ENCODE measurements at places on chromosomes 4 and X.

GRCh38 chr4:69092190-69092589, 4.1 kb upstream of the UGT2B7 start:
- peak; percentile 4 for DNase-seq

DNA sequence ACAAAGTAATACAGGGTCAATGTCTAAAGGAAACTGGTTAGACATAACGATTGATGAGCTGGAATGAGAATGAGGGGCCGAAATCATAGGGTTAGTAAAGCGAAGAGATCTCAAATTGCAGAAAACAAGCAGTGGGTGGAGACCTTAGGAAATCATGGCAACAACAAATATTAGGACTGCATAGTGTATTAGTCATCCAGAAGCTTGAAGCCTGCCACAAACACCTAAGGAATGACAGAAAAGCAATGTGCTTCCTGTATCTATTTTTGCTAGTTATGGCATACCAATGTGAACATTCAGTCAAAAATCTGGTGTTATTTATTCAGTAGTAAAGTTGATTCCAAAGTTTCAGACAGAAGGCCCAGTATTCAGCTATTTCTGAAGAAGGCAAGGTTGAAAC, 410.9 kb upstream of the CT83 start:
- DNase-seq: peak; percentile 10

DNA sequence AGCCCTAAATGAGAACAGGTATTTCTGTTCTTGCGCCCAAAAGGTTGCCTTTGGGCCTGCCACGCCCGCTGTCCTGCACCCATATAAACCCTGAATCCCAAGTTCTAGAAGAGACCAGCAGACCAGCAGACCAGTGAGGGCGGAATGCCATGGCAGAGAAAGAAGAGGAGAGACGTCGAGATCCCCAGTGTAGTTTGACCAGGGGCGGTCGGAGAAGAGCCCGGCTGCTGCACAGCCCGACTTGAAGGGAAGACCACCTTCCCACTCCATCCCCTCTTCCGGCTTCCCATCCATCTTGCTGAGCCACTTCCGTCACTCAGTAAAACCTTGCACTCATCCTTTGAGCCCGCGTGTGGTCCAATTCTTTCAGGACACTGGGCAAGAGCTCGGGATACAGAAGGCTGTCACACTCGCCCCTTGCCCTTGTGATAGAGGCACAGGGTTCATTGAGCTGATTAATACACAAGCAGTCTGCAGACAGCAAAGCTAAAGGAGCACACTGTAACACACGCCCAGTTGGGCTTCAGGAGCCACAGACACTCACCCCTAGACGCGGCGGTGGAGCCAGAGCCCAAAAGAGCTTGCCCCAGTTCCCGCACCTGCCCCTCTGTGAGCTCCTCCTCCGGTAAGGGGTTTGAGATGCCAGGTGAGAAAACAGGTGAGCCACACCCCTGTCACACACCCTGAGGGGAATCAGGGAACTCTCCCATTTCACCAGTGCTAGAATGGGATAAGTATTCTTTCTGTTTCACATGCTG, 230.8 kb downstream of the PCDH10 start:
- DNase-seq: no peak

DNA sequence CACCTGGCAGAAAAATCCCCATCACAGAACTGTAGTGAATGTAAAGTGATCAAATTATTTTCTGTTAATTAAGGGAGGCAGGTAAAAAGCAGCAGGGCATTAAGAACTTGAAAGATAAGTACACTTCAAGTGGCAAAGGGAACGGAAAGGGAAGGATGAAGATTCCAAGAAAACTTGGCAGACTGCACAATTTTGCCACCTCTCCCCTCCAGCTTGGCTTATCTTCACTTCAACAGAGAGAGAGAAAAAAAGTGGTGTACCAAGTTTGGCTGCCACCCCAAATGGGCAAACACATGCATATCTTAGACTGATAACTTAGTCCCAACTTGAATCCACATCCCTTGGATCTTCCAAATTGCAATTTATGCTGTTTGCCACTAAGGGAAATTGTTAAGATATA, 598.1 kb upstream of the ACTRT1 start:
- DNase-seq: no peak

- peak; percentile 45 for DNase-seq
Observed at GRCh38 chr4:188295899-188296298, 156.7 kb downstream of the TRIML1 start.

GRCh38 chrX:75609406-75609805, 86.6 kb upstream of the ZDHHC15 start:
- DNase-seq: no peak

- DNase-seq: no peak
Observed at GRCh38 chr4:2071252-2071911, 12.3 kb downstream of the NAT8L start.
